Head of caudate nucleus (tissue), 42 donors: ENCODE measurements at places on chromosomes 12 and 14.

- DNase-seq = no peak
Measured at GRCh38 chr12:40223646-40224045, 1.2 kb upstream of the LRRK2 start.

GRCh38 chr12:129564768-129565167 is 339.1 kb downstream of the TMEM132D start:
- no peak for DNase-seq

DNA sequence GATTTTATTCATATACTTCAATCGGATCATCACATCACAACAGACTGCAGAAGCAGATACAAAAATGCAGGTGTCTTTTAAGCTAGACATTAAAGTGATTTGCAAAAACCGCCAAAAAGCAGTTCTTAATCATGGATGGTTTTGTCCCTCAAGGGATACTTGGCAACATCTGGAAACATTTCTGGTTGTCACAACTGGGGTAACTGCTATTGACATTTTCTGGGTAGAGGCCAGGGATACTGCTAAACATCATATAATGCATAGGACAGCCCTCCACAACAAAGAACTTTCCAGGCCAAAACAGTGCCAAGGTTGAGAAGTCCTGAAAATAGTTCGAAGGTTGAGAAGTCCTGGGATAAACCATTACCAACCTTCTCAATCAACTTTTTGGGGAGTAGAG is 101.8 kb upstream of the BBS10 start:
- no peak for DNase-seq

DNA sequence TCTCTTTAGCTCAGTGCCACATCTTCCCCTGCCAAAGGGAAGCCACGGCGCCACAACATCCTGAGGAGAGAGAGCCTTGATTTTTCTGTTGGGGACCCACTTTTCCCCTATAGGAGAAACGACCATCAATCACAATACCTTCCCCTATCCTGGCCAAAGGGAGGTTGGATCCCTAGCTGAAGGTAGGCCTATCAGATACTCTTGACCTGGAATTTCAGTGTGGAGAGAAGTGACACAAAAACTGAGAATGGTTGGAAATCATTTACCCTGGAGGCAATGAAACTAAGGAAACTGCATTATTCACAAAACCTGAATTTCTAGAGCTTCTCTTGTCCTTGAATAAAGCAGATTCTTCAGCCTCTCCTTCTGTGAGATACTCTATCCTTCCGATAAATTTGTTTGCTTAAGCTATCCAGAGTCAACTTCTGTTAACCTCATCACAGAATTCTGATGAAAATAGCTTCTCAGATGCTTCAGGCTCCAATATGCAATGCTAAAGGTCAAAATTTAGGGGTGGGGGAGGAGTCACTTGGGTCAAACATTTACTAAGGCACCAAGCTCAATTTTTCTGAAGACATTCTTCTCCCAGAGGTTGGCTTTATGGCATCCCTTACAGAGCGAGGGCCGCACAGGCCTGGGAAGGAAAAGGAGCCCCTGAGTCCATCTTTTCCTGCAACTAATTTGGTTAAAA is 27.0 kb upstream of the DUSP6 start:
- no peak for DNase-seq

GRCh38 chr12:121786440-121786825 is 7.1 kb downstream of the RHOF start:
- no peak for DNase-seq

DNA sequence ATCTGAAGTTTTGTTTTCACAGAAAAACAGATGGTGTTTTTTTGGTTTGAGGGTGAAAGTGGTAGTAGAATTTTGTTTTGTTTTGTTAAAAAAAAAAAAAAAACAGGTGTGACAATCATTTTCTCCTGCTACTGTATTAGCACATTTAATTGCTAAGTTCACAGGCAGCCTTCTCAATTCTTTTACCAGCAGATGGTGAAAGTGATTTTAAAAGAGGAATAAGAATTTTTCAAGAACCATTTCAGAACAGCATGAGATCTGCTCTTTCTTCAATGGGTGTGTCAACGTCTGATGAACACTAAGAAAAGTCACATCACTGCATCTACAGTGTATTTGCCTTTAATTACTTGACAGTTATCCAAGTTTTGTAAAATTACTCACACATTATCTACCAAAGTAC is 303.7 kb upstream of the USP15 start:
- no peak for DNase-seq
